Neural crest cell (in vitro differentiated cells): ENCODE measurements at places on chromosomes 5 and 9. TPM values are rescaled to one million over a fixed set of nuclear protein-coding genes. Genes with fewer than 3 reads are reported as not detected.

FLT4 gene
- 13.1 and 15.7 TPM in 2 replicates for total RNA-seq

MLANA gene
- total RNA-seq = not detected in 2 replicates

NIPSNAP3A gene
- total RNA-seq = 14.6 and 14.9 TPM in 2 replicates

PCDHA3 gene
- total RNA-seq = 0.32 and 0.37 TPM in 2 replicates

PCDHB11 gene
- 2.7 and 3.6 TPM in 2 replicates for total RNA-seq

GRCh38 chr5:120082316-120083068 is 381.6 kb upstream of the PRR16 start:
- DNase-seq = no peak

GRCh38 chr9:93361995-93362394 is 89.5 kb upstream of the FAM120A start:
- DNase-seq = no peak

DNA sequence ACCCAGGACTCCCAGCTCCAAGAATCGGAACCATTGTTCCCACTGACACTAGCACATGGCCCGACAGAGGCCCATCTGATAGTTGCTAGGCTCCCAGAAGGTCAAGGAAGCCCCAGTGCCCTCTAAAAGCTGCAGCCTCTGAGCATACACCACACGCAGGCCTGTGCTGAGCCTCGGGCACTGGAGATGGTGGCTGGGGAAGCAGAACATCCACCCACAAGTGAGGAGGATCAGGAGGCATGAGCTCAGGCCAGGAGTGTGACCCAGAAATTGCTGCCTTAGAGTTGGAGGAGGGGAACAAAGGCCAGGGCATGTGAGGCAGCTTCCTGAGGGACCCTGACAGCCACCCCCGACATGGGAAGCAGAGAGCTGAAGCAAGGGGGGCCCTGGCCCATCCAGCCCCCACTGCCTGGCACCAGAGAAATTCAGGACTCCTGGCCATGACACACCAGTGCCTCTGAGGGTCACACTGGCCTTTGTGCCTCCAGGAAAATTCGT is 21.4 kb downstream of the IPPK start:
- DNase-seq = no peak

GRCh38 chr9:96442491-96442890 is 7.5 kb upstream of the HABP4 start:
- no peak for DNase-seq

DNA sequence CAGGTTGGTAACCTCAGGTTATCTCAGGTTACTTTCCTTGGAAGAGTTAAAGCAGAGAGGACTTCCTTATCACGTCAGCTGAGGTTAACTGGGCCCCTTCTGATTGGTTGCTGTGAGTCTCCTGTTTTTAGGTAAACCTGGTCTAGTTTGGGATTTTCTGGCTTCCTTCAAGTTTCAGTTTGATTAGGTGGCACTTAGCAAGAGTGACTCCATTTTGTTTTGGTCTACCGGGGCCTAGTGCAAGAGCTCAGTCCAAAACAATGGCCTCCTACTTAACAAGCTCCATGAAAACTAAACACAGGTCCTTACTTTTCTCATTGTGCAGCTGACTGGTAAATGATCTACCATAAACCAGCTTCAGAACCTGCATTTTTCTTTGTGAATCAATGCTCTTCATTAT is 67.2 kb upstream of the GOLM1 start:
- no peak for DNase-seq
